Suppressor macrophage treated with lipopolysaccharide for 4 hours (primary cell): ENCODE measurements at places on chromosomes 3 and 15.

DNA sequence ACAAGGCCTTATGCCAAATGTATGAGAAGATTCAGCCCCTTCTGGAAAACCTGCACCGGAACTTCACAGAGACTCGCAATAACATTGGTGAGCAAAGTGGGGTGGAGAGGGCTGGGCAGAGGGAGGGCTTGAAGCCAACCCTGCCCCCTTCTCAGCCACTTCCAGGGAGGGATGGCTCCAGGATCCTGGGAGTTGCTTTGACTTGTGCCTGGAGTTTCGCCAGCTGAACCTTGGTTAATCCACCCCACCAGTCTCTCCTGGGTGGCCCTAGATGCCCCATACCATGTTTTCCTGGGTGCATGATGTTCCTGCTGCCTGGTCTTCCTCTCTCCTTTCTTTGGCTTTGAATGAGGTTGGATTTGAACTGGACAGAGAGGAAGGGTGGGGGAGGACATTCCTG, 10.8 kb downstream of the TBC1D21 start:
- no peak for DNase-seq

DNA sequence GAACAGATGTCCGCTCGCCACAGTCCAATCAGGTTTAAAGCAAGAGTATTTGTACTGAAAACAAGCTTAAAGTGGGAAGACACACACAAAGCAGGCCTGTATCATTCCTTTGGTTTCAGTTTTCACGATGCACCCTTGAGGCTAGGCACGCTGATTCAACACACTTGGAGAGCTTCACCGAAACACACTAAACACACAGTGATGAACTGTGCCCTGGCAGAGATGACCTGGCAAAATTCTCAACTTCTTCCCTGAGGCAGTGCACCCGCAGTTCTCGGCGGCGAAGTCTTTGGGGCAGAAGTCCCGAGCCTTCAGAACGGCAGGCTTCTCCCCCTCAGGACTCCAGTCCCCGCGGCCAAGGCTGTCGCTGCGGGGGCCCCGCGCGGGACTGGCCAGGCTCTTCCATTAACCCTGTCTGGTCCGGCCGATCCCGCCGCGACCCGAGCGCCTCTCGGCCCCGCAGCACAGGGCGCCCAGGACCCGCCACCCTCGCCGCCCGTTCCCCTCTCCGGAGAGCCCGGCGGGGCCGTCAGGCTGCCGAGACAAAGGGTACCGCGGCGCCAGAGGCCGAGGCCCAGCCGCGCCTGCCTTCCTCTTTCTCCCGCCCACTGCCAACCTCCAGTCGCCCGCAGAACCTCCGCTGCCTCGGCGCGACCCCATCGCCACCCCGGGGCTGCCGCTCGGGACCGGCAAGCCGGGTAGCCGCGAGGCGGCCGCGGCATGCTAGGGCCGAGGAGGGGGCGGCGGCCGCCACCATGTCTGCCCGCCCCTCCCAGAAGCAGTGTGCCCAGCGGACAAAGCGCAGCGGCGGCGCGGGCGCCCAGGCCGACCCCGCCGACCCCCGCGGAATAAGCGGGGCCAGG, 792 bp downstream of the GABPB1 start:
- peak; percentile 80 for DNase-seq

- DNase-seq, result no peak
Measured at GRCh38 chr3:135017003-135017893, 222.2 kb downstream of the EPHB1 start.

DNA sequence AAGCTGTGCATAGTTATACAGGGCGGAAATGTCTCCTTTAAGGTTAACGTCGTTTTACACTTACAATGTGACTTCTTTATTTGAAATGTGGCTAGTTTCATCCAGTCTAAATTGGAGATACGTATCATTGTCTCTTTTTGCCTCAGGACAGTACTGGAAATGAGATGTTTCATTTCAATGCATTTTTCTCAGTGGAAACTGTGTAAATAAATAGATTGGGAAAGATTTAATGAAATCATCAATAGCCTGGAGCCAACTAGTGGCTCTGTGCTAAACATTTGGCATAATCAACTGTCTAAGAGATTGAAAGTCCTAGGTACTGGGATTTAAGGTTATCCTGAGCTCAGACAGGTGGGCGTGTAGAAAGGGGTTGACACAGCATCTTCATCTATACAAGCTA, 691.5 kb upstream of the CCDC54 start:
- no peak for DNase-seq

GRCh38 chr3:57586778-57587177, 10.4 kb downstream of the ARF4 start:
- DNase-seq, result no peak

DNA sequence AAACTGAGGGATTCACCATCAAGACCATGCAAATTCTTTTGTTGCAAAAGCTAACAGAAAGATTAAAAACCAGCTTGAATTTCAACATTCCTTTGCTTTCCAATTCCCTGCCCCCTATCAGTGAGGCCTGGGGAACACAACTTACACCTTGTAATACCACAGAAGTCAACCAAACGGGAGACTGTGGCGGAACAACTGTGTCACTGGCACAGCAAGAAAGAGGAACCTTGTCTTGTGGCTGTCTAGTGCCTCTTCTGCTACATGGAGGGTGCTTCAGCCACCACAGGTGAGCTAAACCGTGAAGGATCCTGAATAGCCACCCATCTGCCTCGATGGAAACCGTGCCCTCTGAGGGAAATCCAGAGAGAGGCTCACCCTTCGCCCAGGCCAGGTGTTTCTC, 11.4 kb downstream of the CCDC12 start:
- peak; percentile 65 for DNase-seq

DNA sequence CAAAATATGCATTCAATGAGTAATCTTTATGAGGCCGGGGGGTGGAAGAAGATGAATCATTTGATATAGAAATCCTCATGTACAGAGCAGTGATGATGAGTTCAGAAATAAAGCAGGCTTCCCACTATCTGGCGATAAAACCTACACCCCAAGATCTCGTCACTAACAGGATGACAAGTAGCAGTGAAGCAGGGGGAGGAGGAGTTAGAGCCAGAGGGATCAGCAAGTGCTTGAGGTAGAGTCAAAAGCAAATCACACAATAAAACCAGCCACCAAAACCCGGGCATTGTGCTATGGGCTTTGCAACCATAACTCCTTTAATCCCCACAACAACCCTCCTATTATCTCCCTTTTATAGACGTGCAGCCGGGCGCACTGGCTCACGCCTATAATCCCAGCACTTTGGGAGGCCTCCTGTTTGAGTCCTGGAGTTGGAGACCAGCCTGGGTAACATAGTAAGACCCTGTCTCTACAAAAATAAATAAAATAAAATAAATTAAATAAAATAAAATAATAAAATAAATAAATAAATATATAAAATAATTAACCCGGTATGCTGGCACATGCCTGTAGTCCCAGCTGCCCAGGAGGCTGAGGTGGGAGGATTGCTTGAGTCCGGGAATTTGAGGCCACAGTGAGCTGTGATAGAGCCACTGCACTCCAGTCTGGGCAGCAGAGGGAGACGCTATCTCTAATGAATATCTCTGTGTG, 53.0 kb downstream of the STARD5 start:
- no peak for DNase-seq

DNA sequence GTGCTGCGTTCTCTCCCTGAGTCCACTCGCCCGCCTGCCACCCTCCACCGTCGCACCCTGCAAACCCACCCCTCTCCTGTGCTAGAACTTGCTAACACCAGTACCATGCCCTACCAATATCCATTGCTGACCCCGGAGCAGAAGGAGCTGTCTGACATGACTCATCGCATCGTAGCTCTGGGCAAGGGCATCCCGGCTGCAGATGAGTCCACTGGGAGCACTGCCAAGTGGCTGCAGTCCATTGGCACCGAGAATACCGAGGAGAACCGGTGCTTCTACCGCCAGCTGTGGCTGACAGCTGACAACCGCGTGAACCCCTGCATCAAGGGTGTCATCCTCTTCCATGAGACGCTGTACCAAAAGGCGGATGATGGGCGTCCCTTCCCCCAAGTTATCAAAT, 4.9 kb upstream of the ALAS1 start:
- no peak for DNase-seq

DNA sequence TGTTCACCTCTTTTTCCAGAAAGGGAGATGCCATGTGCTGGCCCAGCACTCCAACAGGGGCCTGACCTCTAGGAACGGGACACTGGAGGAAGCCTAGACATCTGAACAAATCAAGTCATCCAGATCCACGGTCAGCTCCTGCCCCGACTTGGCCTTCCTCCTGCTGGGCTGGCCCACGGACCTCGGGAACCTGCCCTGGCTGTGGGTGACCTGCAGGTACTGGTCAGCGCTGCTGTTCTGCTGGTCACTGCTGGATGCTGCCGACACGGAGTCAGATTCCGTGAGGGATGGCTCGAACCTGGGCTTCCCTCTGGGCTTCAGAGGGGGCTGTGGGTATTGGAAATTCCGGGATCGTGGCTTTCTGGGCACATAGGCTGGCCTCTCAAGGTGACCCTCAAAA, 8.4 kb upstream of the STARD5 start:
- DNase-seq, result no peak

- peak; percentile 19 for DNase-seq
Measured at GRCh38 chr15:31178705-31179104, 77.2 kb upstream of the TRPM1 start.

DNA sequence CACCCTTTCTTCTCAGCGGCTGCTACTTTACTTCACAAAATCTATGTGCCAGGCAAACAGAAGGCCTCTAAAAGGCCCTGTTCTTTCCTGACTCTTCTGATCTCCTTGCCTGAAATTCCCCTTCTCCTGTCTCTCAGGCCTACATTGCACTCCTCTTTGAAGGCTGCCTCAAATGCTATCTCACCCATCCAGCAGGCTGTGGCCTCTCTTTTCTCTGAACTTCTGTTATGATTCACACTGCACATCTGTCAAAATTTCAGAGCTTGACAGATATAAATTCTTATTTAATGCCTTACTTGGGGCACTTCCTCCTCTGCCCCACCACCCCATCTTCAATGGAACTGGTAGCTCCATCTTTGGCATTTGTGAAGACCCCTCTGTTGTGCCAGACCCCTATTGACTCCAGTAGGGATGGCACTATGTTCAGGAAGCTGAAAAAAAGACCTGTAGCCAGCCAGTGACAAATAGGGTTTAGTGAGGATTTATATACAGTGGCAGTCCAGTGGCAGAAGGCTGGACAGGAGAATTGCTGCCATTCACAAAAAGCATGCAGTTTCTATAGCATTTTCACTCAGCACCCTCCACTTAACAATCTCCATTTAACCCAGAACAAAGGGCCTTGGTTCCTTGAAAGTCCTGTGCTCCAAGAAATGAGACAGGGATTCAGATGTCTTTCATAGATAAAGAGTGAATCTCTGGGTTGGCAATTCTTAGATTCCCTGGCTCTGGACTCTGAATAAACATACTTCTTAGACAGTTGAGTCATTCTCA, 415.8 kb upstream of the GRM7 start:
- DNase-seq, result no peak

- no peak for DNase-seq
Measured at GRCh38 chr3:55169608-55170072, 241.8 kb upstream of the LRTM1 start.

GRCh38 chr3:128348805-128349531, 117.7 kb downstream of the DNAJB8 start:
- peak; percentile 27 for DNase-seq

DNA sequence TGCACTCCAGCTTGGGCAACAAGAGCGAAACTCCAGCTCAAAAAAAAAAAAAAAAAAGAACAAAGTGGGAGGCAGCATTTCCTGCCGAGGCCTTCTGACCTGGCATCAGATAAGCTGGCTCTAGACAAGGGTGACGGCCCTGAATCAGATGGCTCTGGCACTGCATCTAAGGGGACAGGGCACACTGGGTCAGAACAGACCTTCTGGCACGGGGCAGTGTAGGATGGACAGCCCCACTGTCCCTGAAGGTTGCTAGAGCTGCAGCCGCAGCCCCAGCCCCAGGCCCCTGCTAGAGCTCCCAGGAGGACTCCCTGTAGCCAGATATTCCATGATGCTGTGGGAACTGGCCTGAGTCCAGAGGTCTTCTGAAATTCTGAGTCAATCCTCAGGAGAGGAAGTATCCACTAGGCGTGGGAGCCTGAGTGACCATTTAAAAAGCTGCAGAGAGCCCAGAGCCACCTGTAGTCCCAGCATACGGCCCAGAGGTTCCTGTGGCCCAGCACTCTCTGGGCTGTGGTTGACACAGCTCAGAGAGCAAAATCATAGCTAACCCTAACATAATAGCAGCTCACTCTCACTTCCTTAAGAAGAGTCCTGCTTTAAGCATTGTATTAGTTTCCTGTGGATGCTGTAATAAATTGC, 69.2 kb upstream of the MFGE8 start:
- peak; percentile 26 for DNase-seq

DNA sequence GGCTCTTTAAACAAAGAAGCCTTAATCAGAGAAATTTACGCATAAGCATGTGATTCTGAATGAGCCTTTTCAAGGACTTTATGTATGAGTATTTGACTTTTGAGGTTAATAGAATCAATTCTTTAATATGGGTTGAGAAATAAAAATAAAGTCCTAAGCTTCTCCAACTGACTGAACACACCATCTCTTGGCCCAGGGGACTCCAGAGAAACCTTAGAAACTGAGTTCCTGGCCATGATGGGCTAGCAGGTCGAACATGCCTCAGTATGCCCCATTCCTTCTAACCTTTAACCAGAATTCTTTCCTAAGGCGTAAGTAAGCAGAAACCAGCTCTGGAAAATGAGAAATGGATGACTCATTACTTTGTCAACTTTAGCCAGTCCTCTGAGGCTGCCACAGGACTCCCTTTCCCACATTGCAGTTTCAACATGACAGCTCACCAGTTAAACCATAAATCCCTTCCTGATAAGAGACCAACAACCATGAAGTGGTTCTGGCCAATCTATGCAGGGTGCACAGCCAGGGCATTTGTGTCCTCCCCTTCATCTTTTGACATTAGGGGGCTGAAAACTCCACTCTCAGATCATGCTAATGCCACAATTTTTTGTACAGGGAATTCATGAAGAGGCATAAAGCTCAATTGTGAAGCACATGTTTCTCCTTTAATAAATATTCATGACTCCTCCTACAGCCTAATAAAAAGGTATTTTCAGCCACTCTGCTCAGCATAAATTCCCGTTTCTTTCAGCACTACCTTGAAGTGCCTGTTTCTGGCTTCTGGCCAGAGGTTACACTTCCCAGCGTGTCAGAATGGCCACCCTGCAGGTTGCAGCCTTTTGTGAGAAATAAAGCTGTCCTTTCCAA, 33.3 kb downstream of the TM4SF18 start:
- peak; percentile 85 for DNase-seq
